Kidney (tissue), 22 donors: ENCODE measurements at places on chromosomes 3 and 15. TPM values are rescaled to one million over a fixed set of nuclear protein-coding genes. Genes with fewer than 3 reads are reported as not detected.

- peak; percentile 33 for DNase-seq
These were observed 159.3 kb upstream of the C2CD4B start for GRCh38 chr15:62324382-62324781.

Gene GRIP2
- 3.0 TPM for total RNA-seq

Gene TMCC1
- 42.4 TPM for total RNA-seq

- DNase-seq = no peak
These were observed 88.0 kb upstream of the IQSEC1 start for GRCh38 chr3:13161021-13161759.

DNA sequence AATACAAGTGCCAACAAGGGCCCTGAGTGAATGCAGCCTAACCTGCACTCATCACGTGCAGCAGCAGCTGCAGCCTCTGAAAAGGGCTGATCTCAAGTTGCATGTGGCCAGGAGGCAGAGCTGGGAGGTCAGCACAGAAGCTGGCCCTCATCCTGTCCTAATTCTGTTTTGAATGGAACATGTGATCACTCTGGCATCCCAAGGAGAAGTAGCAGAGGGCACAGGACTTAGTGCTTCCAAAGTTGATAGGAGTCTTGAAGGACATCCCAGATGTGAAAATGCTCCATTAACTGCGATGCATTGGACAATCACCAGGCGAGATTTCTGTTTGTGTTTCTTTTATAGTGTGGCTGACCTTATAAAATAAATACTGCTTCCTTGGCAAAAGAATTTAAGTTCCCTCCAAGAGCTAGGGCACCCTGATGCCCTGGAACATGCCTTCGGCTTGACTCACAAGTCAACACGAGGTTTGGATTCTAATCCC is 31.6 kb upstream of the STAG1 start:
- no peak for DNase-seq
